Hematopoietic multipotent progenitor cell treated with erythropoietin and hydrocortisone succinate and interleukin-3 and kit ligand, for 6 days (in vitro differentiated cells): ENCODE measurements at places on chromosomes 7 and 10.

DNA sequence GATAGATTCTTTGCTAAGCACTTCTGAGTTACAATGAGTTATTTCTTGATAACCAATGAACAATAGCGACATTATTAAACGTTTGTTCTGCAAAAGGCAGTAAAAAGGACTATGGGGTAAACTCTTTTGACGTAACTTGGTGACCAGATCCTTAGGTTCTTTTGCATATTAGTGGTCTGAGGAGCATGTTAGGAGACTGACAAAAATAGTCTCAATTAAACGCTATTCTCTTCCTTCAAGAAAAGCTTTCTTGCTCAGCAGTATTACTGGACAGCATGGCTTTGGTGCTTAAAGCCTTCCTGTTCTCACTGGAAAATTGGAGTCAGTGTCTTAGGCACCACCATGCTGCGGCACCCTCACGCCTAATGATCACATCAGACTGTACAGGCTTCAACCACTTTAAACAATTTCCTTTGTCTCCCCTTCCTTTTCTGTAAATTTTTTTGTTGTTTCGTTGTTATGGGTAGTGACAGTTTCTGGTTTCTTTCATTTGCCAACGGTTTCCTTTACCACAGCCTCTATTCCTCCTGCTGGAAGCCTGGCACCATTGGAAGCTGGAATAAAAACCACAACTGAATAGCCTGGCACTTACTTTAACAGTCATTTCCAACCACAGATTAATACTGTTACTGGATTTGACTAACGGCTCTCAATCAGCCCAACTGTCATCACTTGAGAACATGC is 49.2 kb upstream of the FAM133B start:
- DNase-seq: peak; percentile 81

- no peak for DNase-seq
Observed at GRCh38 chr10:46293228-46293627, 6.4 kb downstream of the ANTXRL start.

- DNase-seq: no peak
Observed at GRCh38 chr10:125620401-125620800, 62.6 kb downstream of the TEX36 start.

- no peak for DNase-seq
Observed at GRCh38 chr10:83212632-83213334, 926.5 kb upstream of the GHITM start.

DNA sequence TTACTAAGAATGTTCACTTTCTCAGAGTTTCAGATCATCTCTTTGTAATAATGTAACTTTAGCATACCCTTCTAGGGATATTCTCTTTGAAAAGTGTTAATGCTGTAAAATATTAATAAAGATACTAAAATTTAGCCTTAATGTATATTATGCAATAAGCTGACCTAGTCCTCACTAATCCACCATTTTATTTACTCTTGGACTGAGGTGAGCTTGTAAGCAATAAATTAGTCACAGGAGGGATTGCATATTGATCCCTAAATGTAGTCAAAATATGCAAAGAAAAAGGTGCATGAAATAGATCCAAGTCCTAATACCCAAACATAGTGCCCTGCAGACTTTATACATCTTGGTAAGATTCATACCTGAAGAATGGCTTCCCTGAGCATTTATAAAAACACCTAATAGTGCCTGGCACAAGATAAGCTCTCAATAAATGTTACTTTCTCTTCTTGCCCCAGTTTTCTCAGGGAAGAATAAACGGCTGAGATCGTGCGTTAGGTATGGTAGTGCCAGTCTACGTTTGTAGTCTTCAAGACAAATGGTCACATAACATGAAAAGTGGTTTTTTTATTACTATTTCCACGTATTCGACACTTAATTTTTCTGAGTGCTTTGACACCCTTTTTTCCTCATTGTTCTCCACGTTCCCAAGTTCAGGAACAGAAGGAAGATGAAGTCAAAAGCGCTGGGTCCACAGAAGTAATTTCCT is 14.3 kb downstream of the INSIG1 start:
- DNase-seq: no peak

GRCh38 chr7:130740606-130741005 is 6.6 kb upstream of the KLF14 start:
- no peak for DNase-seq

DNA sequence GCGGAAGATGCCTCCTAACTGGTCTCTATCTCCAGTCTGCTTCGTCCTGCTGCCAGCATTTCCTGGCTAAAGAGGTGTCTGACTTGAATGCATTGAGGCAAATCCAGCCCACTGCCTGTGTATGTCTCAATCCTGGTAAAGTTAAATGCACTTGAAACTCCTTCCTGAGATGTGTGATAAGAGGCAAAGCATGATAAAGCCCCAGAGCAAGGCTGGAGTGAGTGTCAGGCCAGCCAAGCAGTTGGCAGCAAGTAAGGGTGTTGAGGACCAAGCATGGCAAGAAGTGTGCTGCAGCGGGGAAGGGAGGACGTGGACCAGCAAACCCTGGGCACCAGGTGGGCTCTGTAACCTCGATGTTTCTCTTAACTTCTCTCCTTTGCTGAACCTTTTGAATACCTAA is 29.1 kb downstream of the LRRC18 start:
- peak; percentile 3 for DNase-seq

DNA sequence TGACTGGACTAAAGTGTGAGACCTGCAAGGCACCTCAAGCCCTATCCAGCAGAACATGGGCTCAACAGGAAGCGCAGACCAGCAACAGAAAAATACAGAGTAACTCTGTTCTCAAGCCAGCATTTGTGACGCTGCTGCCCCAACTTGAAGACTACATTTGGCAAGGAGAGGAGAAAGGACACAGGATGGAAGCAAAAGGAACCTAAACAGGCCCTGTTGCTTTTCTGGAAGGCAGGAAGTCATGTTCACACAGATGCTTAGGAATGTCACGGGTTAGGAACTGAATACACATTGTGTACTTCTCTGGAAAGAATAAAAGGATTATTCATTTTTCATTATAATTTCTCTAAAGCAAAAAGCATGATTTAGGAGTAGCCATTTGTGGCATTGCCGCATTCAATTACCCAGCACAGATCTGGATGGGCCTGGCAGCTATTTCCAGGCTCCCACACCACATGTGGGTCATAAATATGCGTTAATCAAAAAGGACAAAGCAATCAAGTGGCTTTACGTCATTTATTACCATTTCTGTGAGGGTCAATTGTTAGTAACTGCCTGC is 19.8 kb upstream of the TOMM7 start:
- no peak for DNase-seq

- DNase-seq: no peak
Observed at GRCh38 chr10:96439725-96440124, 74.0 kb downstream of the TLL2 start.

- DNase-seq: no peak
Observed at GRCh38 chr7:70679661-70680060, 452.3 kb upstream of the GALNT17 start.

GRCh38 chr10:105121743-105122142 is 480.7 kb downstream of the SORCS3 start:
- no peak for DNase-seq

DNA sequence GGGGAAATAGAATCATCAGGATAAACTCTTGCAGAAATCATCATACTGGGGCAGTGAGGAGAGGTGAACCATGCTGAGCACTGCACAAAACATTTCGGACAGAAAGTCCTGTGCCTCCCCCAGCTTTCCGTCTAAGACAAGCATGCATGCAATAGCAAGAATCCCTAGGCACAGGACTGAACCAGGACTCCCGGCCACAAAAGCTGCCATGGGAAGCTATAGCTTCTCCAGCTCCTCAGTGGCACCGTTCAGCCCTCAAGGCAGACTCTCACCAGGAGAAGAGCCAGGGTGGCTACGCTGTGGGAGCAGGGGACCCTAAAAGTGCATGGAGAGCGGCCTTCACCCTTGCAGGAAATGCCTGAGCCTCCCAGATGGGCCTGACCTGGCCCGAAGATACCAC is 70.8 kb downstream of the ASB13 start:
- DNase-seq: no peak

GRCh38 chr7:156523447-156524048 is 117.0 kb upstream of the RNF32 start:
- DNase-seq: no peak

DNA sequence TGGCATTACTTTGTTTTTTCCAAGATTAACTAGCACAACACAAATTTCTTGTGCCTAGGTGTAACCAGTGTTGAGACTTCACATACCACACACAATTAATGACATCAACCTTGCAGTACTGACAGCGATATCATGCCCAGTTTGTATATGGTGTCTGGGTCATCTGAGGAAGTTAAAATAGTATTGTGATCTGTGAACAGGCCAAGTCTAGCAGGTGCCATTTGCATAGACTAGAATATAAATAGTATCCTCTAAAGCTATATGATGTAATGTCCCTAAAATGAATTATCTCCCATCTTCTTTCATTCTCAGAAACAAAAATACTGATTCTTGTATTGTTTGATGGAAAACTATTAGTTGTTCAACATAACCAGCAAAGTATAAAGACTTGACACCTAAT is 175.8 kb upstream of the KAT6B start:
- no peak for DNase-seq

DNA sequence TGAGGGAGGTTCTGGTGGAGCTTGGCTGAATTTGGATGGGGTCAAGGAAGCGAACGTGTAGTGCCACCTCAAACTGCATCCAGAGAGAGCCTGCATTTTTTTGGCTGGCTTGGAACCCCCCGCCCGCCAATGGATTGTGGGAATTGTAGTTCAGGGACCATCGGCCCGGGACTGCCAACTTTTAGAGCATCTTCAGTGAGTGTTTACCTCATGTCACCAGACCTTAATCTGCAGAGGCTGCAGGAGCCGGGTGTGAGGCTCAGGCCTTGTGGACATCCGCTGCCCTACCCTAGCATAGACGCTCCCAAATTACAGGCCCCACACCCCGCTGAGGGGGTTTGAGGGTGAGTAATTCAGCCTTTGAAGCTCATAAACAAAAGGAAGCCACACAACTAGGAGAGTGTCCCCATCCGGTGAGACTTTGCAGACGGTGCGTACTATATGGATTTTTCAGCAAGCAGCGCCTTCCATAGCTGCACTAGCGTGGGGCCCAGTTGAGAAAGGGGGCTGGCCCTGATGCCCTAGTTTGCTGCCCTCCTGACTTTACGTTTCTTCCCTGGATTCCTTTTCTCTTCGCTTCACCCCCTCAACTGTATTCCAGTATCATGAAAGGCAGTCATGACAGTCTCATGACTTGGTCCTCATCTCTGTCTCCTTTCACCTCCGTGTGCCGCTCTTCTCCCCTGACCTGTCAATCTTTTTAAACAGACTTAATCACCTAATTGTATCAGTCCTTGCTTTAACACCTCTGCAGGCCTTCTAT is 717 bp downstream of the CNPY4 start:
- peak; percentile 79 for DNase-seq

- DNase-seq: peak; percentile 63
Observed at GRCh38 chr7:140983802-140984201, 30.9 kb downstream of the MRPS33 start.

GRCh38 chr10:104323085-104323484 is 15.2 kb downstream of the ITPRIP start:
- DNase-seq: no peak

GRCh38 chr10:71835671-71836595 is 15.1 kb downstream of the PSAP start:
- DNase-seq: no peak

- DNase-seq: peak; percentile 20
Observed at GRCh38 chr7:92560602-92561001, 29.6 kb downstream of the FAM133B start.

DNA sequence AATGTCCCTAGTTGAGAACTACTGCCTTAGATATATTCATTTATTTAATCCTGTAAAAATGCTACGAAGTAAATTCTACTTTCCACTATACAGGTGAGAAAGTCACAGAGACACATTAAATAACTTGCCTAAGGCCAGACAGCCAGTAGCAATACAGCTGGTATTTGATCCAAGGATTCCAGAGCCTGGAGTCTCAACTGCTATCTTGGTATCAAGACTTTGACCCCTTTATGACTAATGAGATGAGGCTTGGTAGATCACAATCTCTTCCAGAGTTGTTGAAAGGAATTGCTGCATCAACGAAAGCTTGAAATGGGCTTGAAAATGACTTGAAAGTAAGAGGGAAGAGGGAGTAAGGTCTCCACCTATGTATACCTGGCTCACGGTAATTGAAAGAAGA is 83.3 kb downstream of the ORC5 start:
- DNase-seq: no peak

DNA sequence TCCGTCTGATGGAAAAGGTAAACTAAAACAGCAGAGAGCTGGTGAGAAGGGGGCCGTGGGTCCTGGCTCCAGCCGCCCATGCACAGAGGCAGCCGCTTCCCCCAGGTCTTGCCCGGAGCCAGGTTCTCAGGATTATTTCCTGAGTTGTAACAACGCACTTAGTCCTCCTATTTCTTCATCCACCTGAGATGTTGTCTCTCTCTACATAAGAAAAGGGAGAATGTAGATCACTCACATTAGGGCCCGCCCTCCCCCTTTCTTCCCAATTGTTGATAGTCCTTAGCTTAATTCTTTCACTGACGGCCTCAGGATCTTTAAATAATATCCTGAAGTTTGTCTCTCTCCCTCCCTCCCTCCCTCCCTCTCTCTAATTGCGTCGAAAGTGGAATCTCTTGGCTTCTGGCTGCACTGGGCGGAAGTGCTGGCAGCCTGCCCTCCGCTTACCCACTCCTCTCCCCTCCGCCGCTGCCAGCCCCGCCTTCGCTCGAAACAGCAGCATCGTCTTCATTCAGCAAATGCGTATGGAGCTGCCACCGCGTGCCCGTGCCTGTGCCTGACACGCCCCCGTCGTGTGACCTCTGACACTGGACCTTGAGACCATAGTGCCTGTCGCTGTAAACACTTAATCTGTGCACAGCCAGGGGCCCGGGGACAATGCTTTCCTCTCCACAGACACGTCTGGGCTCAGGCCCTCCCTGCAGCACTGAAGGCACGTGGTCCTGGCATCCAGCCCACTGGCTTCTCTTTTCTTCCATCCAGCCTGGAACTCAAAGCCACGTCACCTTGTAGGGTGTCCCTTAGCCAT is 174.5 kb upstream of the PPP2R2D start:
- DNase-seq: peak; percentile 10

- peak; percentile 89 for DNase-seq
Observed at GRCh38 chr10:103481974-103482531, 3.0 kb upstream of the CALHM3 start.

GRCh38 chr7:94237417-94237816 is 157.3 kb upstream of the COL1A2 start:
- no peak for DNase-seq

GRCh38 chr7:89958525-89959068 is 195.7 kb upstream of the STEAP1 start:
- DNase-seq: no peak

DNA sequence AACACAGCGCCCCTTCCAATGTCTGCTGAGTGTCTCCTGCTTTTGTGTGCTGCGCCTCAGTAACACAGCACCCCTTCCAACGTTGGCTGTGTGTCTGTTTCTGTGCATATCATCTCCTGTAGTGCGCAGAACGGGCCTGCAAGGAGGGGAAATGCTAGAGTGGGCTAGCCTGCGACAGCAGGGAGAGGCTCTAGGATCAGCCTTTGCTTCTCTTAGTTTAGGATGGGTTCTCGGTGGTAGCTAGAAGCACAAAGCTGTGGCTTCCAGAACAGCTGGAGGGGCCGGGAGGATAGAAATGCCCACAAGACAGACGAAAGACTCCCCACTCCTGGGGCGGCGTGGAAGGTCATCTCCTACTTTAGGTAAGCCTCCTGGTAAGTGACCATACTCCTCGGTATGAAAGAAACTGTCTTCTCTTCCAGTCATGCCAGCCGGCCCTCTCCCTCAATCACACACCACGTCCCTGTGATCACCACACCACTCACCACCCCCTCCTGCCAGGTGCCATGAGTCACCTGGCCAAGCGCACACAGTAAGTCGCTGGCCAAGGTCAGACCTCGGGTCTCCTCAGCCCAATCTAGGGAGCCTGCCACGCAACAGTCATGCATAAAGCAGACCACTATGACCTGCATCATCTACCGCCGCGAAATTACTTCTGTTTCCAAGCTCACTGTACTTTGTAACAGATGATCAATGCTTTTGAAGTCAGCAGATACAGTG is 4.8 kb downstream of the PITRM1 start:
- DNase-seq: no peak
